ENCODE measurements at places on chromosomes 16 and 17. TPM values are rescaled to one million over a fixed set of nuclear protein-coding genes. Genes with fewer than 3 reads are reported as not detected.

GRCh38 chr17:37530420-37530819 is 40.7 kb downstream of the DUSP14 start:
- H3K36me3 ChIP-seq, result no peaks in the 10 kb centered on the region
- DNase-seq, result no peak
- no peak overlapping the region for H3K27ac ChIP-seq

DNA sequence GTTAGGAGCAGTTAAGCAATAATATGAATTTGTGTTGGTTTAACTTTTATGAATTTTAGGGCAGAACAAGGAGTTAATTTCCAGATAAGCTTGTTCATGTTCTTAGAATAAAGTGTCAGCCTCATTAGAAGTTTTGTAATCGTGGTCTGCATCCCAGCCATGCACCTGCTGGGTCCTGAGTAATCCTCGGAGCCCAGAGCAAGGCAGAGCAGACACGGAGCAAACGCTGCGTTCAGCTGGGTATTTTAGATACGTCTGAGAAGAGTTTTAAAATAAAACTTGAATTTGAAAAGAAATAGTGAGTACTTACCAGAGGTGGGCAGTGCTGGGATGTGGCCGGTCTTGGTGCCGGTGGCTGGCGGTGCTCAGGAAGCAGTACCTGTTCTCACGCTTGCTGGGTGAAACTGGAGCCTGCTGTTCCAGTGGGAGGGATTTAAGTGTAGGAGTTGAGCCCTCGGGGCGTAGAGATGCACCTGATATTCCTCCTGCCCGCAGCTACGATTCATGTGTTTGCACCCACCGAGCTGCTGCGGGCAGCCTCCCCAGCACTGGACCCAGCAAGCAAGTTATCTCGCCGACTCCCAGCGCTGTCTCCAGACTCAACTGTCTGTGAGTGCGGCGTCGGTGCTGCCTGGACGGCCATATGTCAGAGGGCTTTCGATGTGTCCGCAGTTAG is at the start of gene ZNF750:
ZNF750 (minus strand) TSS at position 406 of the 676 bp plus-strand sequence. CDS start 7,568 bp downstream, outside the sequence.
- peaks cover 6% of the 10 kb centered on the region for H3K4me1 ChIP-seq
- no peak for DNase-seq
- no peak within 1 kb of the TSS for H3K27ac ChIP-seq
- no peak within 1 kb of the TSS for H3K4me3 ChIP-seq
- H3K27me3 ChIP-seq, result no peaks in the 10 kb centered on the region
- no peaks in the 10 kb centered on the region for H3K36me3 ChIP-seq

DNA sequence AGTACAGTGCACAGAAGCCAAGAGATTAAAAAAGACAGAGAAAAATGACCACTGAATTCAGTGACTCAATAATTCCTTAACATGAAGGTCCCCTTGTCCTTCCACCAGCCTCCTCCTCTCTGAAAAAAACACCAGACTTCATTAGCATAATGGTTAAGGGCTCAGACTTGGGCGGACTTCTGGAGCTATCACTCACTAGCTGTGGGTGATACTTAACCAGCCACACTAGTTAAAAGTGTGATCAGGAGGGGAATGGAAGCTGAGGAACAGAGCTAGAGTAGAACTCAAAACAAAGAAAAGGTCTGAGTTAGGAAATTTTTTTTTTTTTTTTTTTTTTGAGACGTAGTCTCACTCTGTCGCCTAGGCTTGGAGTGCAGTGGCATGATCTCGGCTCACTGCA is 23.2 kb downstream of the ZNF652 start:
- peaks cover 43% of the 10 kb centered on the region for H3K4me1 ChIP-seq
- no peaks in the 10 kb centered on the region for H3K36me3 ChIP-seq
- no peaks in the 10 kb centered on the region for H3K27me3 ChIP-seq
- peak; percentile 53 for DNase-seq

MFSD6L gene
- total RNA-seq, result not detected

ADAD2 gene
- not detected for total RNA-seq

DNA sequence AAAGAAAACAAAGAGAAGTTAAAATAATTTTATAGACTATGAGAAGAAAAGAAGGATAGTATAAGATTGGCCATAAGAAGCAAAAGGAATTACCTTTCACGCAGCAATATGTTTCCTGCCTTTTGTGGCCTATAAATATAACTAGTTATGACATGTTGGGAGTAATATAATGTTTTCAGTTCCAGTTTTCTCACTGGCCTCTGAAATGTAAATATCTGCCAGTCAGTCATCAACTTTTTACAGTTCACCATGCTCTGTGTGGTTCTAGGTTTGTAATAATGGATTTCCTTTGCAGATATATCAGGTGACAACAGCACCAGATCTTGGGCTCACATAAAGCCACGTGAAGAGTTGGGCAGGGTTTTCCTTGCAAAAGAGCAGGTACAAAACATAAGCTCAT is 94.3 kb downstream of the ABCA8 start:
- H3K27me3 ChIP-seq, result no peaks in the 10 kb centered on the region
- no peak overlapping the region for H3K27ac ChIP-seq
- no peak overlapping the region for H3K4me3 ChIP-seq
- no peak for DNase-seq

- H3K27ac ChIP-seq, result no peak overlapping the region
- H3K36me3 ChIP-seq, result no peaks in the 10 kb centered on the region
- peaks cover 30% of the 10 kb centered on the region for H3K4me1 ChIP-seq
- no peaks in the 10 kb centered on the region for H3K27me3 ChIP-seq
- no peak for DNase-seq
Measured at GRCh38 chr17:65104541-65104940, 32.6 kb upstream of the RGS9 start.

DNA sequence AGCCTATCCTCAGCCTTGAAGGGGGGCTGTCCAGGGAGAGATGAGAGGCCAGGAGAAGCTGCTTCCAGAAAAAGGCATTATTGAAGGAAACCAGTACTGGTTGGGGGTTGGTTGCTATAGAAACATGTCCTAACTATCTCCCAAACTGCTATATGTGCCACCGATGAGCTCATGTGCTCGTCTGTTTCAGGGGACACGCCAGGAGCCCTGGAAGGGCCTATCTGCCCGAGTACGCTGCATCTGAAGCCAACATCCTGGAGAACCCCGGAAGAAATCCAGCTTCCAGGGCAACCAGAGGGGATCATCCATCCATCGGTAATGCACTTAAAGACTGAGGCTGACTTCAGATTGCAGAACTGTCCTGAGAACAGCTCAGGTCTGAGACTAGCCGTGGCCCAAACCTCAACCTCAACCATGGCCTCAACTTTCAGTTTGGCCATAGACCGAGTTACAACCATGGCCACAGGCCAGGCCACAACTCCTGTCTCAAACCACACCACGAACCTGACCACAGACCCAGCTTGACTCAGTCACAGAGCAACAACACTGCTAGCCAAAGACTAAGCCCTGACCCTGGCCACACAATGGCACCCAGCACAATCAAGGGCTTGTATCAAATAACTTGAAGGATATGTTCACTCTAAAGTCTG is 10.2 kb downstream of the PITPNM3 start:
- H3K27ac ChIP-seq, result no peak overlapping the region
- H3K4me3 ChIP-seq, result no peak overlapping the region
- no peaks in the 10 kb centered on the region for H3K36me3 ChIP-seq
- no peaks in the 10 kb centered on the region for H3K27me3 ChIP-seq

KCNJ18 gene
- not detected for total RNA-seq

DNA sequence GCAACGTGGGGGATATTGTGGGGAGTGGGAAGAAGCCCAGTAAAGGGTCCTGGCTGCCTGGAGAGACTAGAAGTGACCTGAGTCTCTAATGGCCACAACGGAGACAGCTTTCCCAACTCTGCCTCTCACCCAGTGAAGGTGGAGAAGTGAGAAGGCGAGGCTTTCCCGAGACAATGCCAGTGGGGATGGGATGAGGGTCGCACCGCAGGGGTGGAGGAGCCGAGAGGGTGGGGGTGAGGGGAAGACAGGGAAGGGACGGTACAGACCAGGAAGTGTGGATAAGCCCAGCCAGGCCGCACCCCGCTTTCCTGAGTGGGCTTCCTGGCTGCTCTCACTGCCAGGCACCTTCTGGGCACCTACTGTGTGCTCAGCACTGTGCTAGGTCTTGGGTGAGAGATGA is 7.5 kb upstream of the SPPL2C start:
- H3K36me3 ChIP-seq, result no peaks in the 10 kb centered on the region
- no peaks in the 10 kb centered on the region for H3K27me3 ChIP-seq
- H3K4me3 ChIP-seq, result no peak overlapping the region
- H3K4me1 ChIP-seq, result no peaks in the 10 kb centered on the region

GRCh38 chr17:16214190-16215001 is 938 bp downstream of the NCOR1 start:
- H3K27me3 ChIP-seq, result no peaks in the 10 kb centered on the region
- H3K4me3 ChIP-seq, result peak overlapping the region; percentile 9
- H3K27ac ChIP-seq, result peak overlapping the region; percentile 95
- H3K36me3 ChIP-seq, result no peaks in the 10 kb centered on the region

GRCh38 chr16:25210758-25211157 is 6.0 kb upstream of the AQP8 start:
- DNase-seq, result no peak
- no peaks in the 10 kb centered on the region for H3K4me1 ChIP-seq
- H3K27me3 ChIP-seq, result no peaks in the 10 kb centered on the region
- H3K36me3 ChIP-seq, result no peaks in the 10 kb centered on the region

DNA sequence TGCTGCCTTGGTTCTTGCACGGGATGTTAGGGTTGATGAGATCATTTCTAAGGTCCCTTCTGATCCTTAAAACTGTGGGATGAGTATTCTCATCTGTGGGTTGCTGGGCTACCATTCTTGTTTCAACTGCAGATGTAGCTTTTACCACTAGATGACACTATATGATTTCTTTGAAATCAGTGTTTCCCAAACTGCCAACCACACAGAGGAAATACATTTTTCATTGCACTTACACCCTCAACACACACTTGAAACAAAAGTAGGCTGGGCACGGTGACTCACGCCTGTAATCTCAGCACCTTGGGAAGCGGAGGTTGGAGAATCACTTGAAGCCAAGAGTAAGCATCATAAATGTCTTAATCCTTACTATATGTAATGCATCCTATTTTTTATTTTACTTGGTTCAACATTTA is 15.3 kb downstream of the LCMT1 start:
- H3K4me3 ChIP-seq, result no peak overlapping the region
- no peaks in the 10 kb centered on the region for H3K36me3 ChIP-seq
- H3K4me1 ChIP-seq, result peaks cover 9% of the 10 kb centered on the region

DNA sequence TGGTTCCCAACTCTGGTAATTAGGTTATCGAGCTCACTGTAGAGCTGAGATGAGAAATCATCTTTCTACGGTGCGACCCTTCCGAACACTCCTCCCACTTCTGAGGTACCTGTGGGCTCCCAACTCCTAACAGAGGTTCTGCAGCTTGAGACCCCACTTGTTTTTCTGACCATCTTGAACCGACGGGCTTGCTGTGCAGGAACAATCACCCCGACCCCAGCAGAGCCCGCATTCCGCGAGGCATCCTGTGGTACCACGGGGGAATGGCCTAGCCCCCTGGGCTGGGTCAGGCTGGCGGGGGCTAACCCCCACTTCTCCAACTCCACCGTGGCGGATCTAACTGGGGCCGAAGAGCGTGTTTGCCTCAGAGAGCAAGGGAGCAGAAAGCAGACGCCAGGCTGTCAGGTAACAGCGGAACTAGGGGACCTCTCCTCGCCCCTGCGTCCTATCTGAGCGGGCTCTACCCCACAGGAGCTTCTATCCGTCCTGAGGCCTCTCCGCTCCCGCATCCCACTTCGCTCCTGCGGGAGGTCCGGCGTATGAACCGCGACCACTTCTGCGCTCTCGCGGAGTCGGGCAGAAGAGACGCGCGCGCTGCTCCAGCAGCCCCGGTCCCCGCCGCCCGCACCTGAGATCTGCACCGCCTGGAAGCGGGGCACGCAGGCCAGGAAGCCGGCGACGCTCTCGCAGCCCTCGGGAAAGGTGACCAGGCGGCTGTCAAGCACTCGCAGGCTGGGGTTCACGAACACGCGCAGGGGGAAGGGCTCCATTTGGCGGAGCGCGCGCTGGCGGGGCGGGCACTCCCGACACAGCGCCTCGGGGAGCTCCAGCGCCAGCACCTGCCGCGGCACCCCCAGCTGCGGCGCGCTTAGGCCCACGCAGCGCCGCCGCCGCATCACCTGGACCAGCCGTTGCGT is 761 bp downstream of the PDF start:
- H3K27ac ChIP-seq, result peak overlapping the region; percentile 86
- H3K4me3 ChIP-seq, result peak overlapping the region; percentile 57
- H3K27me3 ChIP-seq, result no peaks in the 10 kb centered on the region
- peaks cover 16% of the 10 kb centered on the region for H3K4me1 ChIP-seq
- H3K36me3 ChIP-seq, result no peaks in the 10 kb centered on the region
- DNase-seq, result peak; percentile 45

- H3K27ac ChIP-seq, result peak overlapping the region; percentile 89
- H3K36me3 ChIP-seq, result peaks cover 36% of the 10 kb centered on the region
- H3K4me3 ChIP-seq, result no peak overlapping the region
Measured at GRCh38 chr17:17877529-17878358, 41.0 kb upstream of the SREBF1 start.

- no peaks in the 10 kb centered on the region for H3K4me1 ChIP-seq
- H3K27ac ChIP-seq, result no peak overlapping the region
- peaks cover 35% of the 10 kb centered on the region for H3K36me3 ChIP-seq
- H3K27me3 ChIP-seq, result no peaks in the 10 kb centered on the region
- peak; percentile 14 for DNase-seq
Measured at GRCh38 chr17:29581583-29582253, 7.7 kb downstream of the GIT1 start.

KIF2B gene
- total RNA-seq, result not detected

GRCh38 chr17:33080091-33080490 is 88.4 kb downstream of the SPACA3 start:
- no peak for DNase-seq
- no peak overlapping the region for H3K4me3 ChIP-seq
- no peak overlapping the region for H3K27ac ChIP-seq

DNA sequence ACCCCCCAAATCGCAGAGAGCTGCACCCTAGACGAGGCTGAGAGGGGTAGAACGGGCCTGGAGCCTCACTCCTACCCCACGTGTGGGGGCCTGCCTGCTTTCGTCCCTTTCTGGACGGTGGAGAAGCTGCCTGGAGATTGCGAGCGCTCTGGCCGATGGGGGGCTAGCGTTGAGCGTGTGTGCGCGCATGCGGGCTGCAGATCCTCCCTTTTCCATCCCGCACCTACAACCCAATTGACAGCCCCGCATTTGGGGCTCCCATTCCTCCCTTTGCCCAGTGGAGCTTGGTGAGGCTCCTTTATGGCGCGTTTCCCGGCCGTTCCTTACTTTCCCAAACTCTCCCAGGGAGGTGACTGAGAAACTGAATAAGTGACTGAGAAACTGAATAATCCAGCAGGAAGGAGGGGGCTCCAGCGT is 907 bp upstream of the ESRP2 start:
- H3K36me3 ChIP-seq, result no peaks in the 10 kb centered on the region
- peaks cover 22% of the 10 kb centered on the region for H3K4me1 ChIP-seq
- H3K4me3 ChIP-seq, result no peak overlapping the region
- H3K27ac ChIP-seq, result no peak overlapping the region
- DNase-seq, result no peak

CDK5R1 gene
- 4.5 TPM for total RNA-seq

MPV17L gene
- total RNA-seq, result 19.7 TPM

DNA sequence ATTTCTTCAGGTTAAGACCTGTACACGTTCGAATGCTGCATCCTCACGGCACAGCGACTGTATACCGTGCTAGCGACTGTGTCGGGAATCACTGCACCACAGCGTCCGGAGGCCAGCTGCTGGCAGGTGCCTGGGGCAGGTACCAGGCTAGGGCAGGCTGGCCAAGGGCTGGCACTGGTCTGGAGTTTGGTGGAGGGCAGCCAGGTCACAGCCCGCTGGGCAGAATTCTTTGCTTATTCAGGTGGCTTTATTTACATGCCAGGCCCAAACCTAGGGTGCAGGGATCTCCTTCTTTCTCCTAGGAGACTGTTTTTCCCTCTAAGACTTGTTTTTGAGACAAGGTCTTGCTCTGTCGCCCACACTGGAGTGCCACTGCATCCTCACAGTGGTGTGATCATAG is 37.9 kb downstream of the COTL1 start:
- H3K36me3 ChIP-seq, result no peaks in the 10 kb centered on the region
- H3K27ac ChIP-seq, result no peak overlapping the region
- no peak for DNase-seq

- H3K27me3 ChIP-seq, result no peaks in the 10 kb centered on the region
- no peak for DNase-seq
- H3K36me3 ChIP-seq, result no peaks in the 10 kb centered on the region
- no peak overlapping the region for H3K4me3 ChIP-seq
Measured at GRCh38 chr17:57501016-57501415, 244.1 kb downstream of the CCDC182 start.

Measured in adrenal gland (tissue), 19 donors.